ENCODE measurements at places on chromosomes 2 and 18.

DNA sequence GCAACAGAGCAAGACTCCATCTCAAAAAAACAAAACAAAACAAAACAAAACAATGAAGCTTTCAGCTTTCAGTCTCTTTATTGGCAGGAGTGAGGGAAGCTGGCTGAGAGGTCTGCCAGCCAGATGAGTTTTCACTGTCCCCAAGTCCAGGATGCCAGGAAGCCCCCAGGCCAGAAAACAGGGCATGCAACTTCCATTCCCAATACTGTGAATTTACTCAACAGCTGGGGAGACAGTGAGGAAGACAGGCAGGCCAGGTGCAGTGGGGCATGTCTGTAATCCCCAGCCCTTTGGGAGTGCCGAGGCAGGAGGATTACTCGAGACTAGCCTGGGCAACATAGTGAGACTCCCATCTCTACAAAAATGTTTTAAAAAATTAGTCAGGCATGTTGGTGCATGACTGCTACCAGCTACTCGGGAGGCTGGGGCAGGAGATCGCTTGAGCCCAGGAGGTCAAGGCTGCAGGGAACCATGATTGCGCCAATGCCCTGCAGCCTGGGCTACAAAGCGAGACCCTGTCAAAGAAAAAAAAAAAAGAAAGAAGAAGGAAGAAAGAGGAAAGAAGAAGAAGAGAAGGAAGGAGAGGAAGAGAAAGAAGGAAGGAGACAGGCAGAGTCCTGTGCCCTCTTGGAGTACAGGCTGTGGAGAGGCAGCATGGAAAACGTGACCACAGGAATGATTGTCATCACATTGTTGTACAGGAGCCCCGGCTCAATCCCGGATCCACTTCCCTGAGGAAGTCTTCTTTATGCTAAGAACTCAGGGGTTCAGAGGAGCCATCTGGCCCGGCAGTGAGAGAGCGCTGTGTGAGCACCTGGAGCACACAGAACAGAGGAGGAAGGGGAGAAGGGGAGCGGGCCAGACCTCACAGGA, 29.2 kb upstream of the POMC start:
- DNase-seq, result no peak

- no peak for DNase-seq
These were observed 59.8 kb downstream of the HAUS1 start for GRCh38 chr18:46163941-46164499.

DNA sequence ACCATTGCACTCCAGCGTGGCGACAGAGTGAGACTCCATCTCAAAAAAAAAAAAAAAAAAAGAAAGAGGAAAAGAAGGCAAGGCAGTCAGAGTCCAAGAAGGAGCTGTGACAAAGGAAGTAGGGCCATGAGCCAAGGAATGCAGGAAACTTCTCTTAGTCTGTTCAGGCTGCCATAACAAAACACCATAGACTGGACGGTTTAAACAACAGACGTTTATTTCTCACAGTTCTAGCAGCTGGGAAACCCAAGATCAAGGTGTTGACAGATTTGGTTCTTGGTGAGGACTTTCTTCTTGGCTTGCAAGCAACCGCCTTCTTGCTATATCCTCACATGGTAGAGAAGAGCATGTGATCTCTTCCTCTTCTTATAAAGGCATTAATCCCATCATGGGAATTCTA, 13.1 kb upstream of the SUMO1 start:
- DNase-seq, result no peak

- no peak for DNase-seq
These were observed 13.1 kb upstream of the LRATD1 start for GRCh38 chr2:14619441-14619840.

GRCh38 chr2:205077159-205077558, 531.9 kb downstream of the PARD3B start:
- no peak for DNase-seq

DNA sequence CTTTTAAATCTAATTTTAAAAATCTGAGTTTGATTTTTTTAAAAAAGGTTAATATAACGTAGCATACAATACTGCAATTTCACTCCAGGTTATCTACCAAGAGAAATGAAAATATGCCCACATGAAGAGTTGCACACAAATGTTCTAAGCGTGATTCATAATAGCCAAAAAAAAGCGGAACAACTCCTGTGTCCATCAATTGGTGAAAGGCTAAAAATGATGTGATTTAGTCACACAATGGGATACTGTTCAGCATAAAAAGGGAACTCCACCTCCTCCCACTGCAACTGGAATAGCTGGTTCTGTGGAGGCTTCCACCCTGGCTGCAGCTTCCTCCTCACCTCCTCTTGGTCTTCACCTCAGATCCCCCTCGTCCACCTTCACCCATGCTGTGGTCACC, 132.8 kb downstream of the PIK3C3 start:
- no peak for DNase-seq

DNA sequence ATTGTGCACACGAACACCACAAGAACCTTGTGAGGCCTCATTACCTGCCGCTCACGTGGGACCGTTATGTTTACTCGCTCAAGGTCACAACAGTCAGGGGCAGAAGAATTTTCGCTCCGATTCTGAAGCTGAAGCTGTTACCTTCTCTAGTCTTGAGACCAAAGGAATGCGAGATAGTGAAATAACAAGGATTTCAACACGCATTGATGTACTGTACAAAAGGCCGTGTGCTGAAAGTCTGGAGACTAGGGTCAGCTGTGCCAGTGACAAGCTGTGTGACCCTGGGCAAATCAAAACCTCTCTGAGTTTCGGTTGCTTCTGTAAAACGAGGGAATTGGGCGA, 583 bp downstream of the NEMP2 start:
- no peak for DNase-seq

DNA sequence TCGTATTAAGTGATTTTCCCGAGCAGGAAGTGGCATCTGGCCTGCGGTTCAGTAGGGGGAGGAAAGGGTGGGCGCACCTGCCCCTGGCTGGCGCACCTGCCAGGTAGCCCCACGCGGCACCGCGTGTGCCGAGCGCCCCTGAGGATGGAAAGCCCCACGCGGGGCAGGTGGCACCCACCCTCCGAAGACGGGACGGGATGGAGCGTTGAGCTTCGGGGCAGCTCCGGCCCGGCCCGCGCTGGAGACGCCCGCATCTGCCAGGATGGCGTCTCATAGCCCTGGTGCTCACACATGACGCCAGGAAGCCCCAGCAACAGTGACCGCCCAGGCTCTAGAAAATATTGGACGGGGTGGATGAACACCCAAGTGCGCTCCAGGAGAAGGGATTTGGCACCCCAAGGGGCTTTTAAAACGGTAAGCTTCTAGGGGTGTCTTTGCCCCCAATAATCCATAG, 2.5 kb upstream of the NFATC1 start:
- no peak for DNase-seq

GRCh38 chr2:188315750-188316149, 24.1 kb downstream of the GULP1 start:
- DNase-seq, result no peak

- DNase-seq, result no peak
These were observed 152.2 kb downstream of the RPIA start for GRCh38 chr2:88843651-88844050.

DNA sequence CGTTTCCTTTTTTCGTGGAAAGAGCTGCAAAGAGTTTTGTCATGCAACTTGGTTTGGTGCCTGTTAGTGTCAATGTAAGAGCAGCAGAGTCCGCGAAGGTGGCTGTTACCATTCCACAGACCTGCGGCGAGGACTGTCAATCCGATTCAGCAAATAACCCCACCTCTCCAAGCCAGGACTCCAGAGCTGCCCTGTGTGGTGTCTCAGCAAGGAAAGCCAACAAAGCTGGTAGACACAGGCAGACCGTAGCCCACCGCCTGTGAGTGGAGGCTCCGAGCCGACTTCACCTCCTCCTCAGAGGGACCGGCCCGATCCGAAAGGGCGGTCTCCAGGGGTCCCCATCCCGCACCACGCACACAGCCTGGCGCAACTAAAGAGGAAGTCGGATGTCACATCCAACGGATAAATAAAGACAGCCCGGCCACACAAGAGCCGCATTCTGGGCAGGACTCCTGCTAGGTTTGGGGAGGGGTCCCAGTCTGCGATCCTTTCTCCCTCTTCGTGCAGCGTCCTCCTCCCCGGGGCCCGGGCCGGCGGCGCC, 819 bp downstream of the ANKRD44 start:
- no peak for DNase-seq

GRCh38 chr2:13201924-13202323, 485.2 kb downstream of the TRIB2 start:
- no peak for DNase-seq

DNA sequence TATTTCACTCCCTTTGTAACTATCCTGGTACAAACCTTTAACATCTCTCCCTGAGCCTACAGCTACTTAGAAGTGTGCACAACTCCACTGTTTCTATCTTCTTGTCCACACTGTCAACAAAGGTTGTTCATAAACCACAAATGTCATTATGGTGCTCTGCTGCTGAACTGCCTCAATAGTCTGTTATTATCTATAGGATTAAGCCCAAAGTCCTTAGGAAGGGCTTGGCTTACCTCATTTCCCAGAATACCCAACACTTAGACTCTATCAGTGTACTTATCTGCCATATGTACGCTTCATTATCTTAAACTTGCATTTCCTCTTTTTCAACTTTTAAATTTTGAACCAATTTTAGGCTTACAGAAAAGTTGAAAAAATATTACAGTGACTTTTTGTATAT, 94.2 kb downstream of the HNMT start:
- DNase-seq, result no peak

GRCh38 chr2:108184419-108184818, 55.3 kb upstream of the SULT1C3 start:
- no peak for DNase-seq

- no peak for DNase-seq
These were observed 34.1 kb upstream of the STAT1 start for GRCh38 chr2:191048073-191048472.

- no peak for DNase-seq
These were observed 74.6 kb upstream of the DOK6 start for GRCh38 chr18:69326094-69326493.

DNA sequence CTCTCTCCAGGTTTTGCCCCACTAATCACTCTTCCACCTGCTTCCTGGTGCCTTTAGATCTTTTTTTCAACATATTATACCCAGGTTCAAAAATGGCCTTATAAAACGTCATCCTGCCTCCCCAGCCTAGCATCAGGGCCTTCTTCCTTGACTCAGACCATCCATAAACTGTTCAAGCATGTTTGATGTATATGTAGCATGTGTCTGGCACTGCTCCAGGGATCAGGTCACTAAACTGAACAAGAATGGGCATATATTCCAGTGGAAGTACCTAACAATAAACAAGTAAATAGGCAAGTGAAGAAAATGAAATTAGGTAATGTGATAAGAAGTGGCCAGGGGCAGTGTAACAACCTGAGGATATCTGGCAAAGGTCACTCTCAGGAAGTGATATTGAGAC, 141.2 kb downstream of the TRIB2 start:
- DNase-seq, result no peak

GRCh38 chr2:212097001-212097400, 441.6 kb downstream of the ERBB4 start:
- no peak for DNase-seq

- DNase-seq, result no peak
These were observed 609 bp downstream of the SIGLEC15 start for GRCh38 chr18:45826084-45826483.

GRCh38 chr2:79801082-79801481, 288.2 kb downstream of the CTNNA2 start:
- DNase-seq, result no peak

DNA sequence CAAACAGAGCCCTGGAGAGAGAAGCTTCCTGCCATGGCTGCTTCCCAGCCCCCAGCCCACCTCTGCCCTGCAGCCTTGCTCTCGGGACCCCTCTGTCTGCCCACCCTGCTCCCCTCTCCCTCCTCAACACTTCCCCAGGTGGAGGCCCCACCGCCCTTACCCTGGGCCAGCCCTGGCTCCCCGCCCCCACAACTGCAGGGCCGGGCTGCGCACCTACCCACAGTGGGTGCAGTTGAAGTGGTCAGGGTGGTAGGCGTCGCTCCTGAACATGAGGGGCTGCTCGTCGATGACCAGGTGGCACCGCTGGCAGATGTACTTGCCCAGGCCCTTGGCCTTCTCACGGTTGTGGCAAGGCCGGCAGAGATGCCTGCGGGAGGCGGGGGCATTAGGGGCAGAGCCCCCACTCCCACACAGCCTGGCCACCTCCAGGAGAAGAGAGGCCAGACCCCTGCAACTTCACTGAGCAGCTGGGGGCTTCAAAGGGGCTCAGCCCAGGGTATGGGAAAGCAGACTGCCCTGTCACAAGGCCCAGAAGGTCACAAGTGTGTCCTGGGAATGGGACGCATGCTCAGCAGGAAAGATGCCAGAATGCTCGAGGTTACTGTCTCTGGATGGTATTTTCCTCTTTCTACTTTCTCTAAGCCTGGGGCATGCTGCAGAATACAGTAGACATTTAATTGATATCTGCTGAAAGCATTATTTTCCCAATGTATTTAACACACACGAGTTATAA, 3.1 kb upstream of the GPR17 start:
- no peak for DNase-seq

DNA sequence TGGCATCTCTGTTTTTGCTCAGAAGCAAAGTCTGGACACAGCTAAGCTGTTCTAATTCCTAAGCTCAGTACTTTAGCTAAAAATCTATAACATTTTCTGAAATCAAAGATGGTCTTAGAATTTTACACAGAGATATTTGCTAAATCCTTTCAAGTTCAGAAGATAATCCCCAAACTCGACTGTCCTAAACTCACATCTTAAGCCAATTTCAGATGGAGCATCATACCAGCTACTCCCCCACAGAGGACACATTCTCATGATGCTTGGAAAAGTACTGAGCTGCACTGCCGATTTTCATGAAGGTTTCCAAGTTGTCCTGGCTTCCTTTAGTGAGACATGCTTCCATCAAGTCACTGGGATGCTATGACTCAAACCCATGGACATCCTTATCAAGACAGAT, 535.5 kb downstream of the SUCLG1 start:
- no peak for DNase-seq

DNA sequence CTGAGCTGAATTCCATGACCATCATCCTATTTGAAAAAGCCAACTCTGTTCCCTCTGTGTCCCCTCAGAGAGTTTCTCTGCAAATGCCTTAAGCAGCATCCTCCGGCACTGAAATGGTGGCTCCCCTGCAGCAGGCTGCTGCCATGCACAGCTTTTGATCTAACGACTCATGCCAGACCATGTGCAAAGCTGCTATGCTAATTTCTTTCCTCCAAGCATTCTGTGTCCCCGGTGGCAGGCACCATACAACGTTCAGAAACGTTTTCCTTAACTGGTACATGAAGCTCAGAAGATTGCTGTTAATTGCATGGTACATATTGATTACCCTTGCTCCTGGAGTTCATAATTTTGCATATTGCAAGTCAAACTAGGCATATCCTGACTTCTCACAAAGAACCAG, 336.8 kb downstream of the RBM43 start:
- DNase-seq, result no peak

GRCh38 chr18:61388010-61388409, 54.8 kb downstream of the CDH20 start:
- DNase-seq, result no peak

- no peak for DNase-seq
These were observed 78.9 kb downstream of the CERS6 start for GRCh38 chr2:168534926-168535325.

DNA sequence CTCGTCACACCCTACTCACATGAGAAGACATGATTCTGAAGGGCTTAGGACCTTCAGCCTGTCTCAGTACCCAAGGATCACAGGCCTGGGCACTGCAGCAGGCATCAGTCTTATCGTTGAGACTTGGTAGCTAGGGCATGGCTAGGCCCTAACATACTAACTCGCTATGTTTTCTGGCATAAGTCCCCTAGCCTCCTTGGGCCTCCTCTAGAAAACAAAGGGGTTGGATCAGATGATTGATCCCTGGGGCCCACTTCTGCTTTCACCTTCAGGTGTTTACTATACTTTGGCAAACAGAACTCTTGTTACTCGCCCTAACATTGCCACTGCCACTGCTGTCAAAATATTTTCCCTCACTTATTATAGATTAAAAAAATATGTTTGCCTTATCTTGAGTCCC, 44.2 kb downstream of the VSNL1 start:
- no peak for DNase-seq

- no peak for DNase-seq
These were observed 96.9 kb downstream of the CTAGE1 start for GRCh38 chr18:22320771-22321170.
